ENCODE measurements at places on chromosomes 12 and 14. TPM values are rescaled to one million over a fixed set of nuclear protein-coding genes. Genes with fewer than 3 reads are reported as not detected.

The SLCO1A2 gene
- total RNA-seq: not detected

The RNASE1 gene
- total RNA-seq: 174 TPM

The STON2 gene
- 39.8 TPM for total RNA-seq

The ERBB3 gene
- total RNA-seq: 53.8 TPM

The SLC7A7 gene
- total RNA-seq: 7.4 TPM

DNA sequence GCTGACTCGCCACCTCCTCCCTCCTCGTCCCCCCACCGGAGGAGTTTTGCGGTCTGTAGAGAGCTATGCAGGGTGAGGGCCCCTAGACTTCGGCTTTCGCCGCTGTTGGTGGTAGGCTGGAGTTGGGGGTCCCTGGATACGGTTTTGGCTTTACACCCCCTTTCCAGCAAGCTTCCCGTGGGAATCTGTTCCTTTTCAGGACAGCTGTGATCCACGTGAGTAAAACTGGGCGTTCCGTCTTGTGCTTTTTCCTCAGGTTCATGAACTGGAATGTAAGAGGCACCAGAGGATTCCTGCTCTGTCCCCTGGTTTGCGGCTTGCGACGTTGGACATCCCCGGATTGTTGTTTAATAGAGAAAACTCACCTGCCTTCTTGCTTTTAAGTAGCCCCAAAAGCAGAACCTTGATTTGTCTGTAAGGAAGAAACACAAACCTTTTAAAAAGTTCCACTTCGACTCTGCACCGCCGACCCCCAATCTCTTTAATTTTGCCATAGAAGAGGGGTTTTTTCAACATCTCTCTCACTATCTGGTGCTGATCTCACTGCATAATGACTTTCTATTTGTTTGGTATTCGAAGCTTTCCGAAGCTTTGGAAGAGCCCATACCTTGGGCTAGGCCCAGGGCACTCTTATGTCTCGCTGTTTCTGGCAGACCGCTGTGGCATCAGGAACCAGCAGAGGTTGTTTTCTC, 490 bp downstream of the PRORP start:
- no peak for DNase-seq

DNA sequence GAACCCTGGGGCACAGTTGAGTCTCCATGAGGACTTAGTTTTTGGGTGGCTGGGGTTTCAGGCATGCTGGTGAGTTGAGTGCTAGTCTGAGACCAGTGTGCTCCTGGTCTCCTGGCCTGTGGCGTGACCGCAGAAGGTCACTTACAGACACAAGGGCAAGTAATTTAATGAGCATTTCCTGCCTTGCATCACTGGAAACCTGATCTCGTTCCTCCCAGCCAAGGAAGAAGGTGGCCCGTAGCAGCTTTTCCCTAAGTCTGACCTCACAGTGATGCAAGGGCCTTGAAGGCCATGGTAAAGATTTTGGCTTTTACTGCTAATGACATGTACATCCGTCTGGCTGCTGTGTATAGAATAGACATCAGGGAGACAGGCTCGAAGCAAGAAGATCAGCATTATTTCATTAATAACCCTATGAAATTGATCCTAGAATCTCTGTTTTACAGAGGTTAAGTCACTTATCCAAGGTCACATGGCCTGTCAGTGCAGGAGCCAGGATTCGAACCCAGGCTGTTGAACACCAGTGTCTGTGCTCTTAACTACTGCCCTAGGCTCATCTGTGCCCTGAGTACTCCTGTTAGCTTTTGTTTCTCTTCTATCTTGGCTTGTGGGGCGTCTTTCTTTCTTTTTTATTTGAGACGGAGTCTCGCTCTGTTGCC, 4.6 kb downstream of the TMEM120B start:
- no peak for DNase-seq

DNA sequence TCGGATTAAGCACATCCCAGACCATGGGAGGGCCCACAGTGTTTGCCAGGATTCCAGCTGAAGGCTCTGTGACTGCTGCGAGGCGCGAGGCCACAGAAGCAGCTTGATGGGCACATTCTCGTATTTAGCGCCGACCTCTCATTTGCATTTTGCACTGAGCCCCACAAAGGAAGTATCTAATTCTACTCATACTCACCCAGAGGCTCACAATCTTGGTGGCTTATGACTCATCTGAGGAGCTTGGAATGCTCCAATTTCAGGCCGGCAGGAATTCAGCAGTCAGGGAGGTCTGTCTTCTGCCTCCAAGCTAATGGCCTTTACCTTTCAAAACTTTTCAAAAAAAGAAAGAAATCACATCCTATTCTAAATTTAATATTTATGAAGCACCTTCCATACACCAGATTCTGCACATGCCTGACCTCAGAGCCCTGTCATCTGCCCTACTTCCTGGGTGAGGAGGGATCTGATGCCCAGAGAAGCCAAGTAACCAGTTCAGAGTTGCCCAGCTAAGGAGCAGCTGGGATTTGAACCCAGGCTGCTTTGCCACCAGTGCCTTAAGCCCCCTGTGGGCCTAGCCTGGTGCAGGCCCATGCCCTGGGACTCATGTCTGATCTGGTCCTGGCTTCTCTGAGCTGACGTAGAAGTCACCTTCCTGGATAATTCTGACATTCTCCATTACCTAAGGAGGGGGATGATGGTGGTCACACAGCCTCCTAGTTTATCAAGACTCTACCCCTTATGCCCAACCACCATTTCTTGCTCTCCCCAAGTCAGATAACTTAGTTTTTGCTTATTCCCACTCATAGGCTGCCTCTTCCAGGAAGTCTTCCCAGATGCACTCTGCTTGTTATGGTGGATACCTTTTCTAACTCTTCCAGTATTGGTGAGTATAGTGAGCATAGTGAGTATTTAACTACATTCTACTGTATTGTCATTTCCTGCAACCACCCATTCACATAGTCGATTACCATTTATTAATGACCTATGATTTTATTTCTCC, 198.9 kb downstream of the RBM19 start:
- no peak for DNase-seq

GRCh38 chr14:92652413-92653151, 95.8 kb downstream of the LGMN start:
- DNase-seq: no peak

All from vagina (tissue), 2 donors.